ENCODE measurements at places on chromosomes 7 and 10. TPM values are rescaled to one million over a fixed set of nuclear protein-coding genes. Genes with fewer than 3 reads are reported as not detected.

The RADIL gene
- 0.13 TPM for total RNA-seq

- no peaks in the 10 kb centered on the region for H3K27me3 ChIP-seq
- H3K27ac ChIP-seq, result no peak overlapping the region
- H3K36me3 ChIP-seq, result peaks cover 16% of the 10 kb centered on the region
- H3K4me1 ChIP-seq, result no peaks in the 10 kb centered on the region
- no peak for DNase-seq
Measured at GRCh38 chr10:62069452-62070178, 168.1 kb downstream of the ARID5B start.

DNA sequence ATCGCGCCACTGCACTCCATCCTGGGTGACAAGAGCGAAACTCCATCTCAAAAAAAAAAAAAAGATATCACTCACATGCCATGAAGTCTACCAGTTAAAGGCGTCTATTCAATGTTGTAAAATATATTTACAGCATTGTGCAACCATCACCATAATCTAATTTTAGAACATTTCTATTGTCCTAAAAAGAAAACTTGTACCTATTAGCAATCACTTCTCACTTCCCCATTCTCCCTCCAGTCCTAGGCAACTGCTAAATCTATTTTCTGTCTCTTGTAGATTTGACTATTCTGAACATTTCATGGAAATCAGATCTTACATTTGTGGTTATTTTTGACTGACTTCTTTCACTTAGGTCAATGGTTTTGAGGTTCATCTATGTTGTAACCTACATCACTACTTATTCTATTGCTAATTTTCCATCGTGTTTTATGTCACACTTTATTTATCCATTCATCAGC is 25.2 kb upstream of the OTUD1 start:
- DNase-seq, result no peak
- no peaks in the 10 kb centered on the region for H3K27me3 ChIP-seq
- no peak overlapping the region for H3K4me3 ChIP-seq

- no peaks in the 10 kb centered on the region for H3K4me1 ChIP-seq
- no peak overlapping the region for H3K27ac ChIP-seq
- no peak for DNase-seq
Measured at GRCh38 chr10:104099941-104100340, 14.3 kb upstream of the COL17A1 start.

DNA sequence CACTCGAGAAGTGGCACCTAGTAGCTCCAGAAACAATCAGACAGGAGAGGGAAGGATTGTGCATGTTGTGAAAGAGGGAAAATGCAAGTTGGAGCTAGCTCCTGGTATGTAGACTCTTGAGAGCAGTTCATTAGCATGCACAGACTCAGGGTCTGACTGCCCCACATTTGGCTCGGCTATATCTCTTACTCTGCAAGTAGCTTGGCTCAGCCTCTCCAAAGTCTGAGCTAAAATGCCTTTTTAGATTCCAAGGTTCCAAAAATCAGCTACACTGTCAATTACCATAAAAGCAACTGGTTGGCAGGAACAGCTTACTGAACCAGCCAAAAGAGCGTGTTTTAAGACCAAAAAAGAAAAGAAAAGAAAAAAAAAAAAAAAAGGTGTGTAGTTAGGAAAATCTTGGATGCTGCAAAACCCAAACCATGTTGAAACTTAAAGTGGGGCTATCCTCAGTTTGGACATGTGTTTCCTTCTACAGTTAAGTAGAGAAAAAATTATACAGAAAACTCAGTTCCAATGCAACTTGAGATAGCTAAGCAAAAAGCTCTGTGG is 65.5 kb downstream of the MKX start:
- H3K27ac ChIP-seq, result no peak overlapping the region
- no peaks in the 10 kb centered on the region for H3K27me3 ChIP-seq
- no peaks in the 10 kb centered on the region for H3K36me3 ChIP-seq
- no peak overlapping the region for H3K4me3 ChIP-seq
- DNase-seq, result no peak
- no peaks in the 10 kb centered on the region for H3K4me1 ChIP-seq
